ENCODE measurements at places on chromosomes 1 and 21.

DNA sequence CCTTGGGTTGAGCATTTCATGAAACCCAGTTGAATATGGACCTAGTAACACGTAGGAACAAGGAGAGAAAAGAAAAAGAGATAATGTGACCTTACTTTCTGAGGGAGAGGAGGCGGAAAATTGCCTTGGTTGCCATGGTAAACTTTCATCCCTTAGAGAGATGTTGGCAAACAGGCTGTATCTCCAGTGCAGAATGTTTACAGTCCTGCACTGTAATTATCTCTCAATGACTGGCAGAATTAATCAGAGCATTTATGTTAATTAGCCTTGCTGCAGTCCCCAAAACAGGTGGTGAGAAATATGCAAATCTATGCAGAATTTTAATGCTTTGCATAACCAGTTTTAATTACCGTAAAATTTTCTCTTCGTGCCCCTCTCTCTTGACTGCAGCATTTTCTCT, 147.3 kb downstream of the CD247 start:
- no peak for DNase-seq

DNA sequence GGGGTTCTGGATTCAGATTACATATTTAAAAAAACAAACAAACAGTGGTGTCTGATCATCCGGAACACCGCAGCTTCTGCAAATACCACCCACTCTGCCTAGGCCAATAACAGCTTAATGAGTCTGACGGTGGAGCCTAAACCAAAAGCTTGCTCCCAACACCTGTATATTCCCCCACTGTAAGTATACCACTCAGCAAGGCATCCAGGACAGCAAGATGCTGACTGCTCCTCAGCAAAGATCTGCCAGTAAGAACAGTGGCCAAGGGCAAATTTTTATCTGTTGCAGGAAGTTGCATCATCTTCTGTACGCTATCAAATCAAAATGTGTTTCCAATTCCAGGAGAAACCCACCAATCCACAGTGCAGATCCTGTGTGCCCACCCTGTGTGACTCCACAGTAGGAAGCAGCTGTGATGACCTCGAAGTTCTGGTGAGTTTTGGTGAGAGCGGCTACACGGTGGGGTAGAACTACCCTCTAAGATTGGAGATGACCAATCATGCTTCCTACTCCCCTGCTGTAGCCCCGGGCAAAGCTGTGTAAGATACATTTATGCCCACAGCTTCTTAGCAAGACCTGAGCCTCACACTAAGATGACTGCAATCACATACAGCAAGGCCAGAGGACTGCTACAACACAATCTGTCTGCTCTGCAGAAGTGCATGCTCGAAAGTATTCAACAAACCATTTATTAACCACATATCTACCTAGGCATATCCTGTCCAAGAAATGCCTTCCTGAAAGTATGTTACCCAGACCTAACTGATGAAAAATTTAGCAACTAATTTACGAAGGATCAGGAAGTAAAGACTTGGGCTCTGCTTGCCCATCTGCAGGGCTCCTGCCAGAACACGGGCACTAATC, 30.5 kb downstream of the SIPA1L2 start:
- peak; percentile 6 for DNase-seq

GRCh38 chr1:25128121-25128621, 104.1 kb downstream of the SYF2 start:
- DNase-seq, result no peak

- no peak for DNase-seq
Observed at GRCh38 chr1:205580140-205580922, 51.5 kb downstream of the ELK4 start.

GRCh38 chr1:109472779-109473178, 6.4 kb downstream of the SYPL2 start:
- no peak for DNase-seq

DNA sequence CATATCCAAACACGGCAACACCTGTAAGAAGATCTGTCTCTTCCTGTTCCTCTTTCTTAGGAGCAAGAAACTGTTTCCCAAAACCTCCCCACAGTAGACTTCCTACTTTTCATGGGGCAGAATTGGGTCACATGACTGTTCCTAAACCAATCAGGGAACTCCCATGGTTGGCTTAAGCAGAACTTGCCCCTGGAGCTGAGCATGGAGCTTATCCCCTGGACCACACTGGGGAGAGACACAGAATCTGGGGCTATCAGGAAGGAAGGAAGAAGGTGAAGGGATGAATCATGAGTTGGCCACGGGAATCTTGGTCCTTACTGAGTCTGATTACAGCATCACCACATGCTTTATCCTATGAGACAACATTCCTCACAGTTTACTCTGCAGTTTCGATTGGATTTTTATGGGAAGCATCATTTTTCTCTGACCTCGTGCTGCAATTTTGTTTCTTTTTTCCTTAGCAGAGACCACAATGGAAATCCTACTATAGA, 81.8 kb downstream of the CDC7 start:
- no peak for DNase-seq

GRCh38 chr1:195394567-195394966, 1213.7 kb downstream of the KCNT2 start:
- DNase-seq, result no peak

- no peak for DNase-seq
Observed at GRCh38 chr1:81929106-81929505, 128.4 kb downstream of the ADGRL2 start.

DNA sequence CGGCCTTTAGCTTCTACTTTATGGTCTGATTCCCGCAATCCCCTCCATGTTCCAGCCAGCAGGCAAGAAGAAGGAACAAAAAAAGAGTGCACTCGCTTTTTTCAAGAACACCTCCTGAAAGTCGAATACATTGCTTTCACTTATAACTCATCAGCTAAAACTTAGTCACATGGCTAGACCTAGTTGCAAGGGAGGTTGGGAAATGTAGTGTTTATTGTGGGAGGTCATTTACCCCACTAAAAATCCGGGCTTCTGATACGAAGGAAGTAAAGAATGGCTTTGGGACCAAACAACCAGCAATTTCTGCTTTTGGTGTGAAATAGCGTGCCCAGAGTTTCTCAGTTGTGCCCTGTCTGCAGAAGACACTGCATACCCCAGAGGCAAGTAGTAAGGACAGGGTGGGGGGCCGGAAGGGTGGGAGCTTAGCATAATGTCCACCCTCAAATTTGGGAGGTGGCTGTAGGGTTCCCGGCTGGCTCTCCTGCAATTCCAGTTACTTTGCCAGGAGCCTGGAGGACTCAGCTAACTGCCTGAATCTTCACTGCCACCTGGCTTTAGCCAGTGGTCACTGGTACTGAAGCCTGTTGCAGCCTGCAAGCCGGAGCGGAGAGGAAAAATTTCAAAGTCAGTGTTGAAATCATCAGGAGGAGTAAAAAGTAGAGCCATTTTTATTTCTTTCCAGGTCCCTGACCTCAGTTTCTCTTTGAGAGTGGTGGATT, 57.7 kb upstream of the F3 start:
- no peak for DNase-seq

DNA sequence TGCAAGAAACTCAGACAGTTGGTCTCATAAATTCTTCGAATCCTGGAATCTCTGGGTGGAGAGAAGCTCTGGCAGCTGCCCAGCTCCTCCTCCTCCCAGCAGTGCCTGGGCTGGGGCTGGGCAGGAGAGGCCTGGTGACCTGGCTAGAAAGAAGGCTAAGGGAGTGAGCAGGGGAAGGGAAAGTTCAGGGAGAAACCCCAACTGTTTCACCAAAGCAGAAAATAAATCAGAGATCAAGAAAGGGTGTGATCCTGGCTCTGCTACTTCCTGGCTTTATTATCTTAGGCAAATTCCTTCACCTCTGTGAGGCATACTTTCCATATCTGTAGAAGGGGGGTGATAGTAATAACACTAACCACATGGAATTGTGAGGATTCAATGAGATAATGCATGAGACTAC, 8.8 kb upstream of the COL16A1 start:
- no peak for DNase-seq

GRCh38 chr1:25009671-25010262, 79.7 kb upstream of the RUNX3 start:
- DNase-seq, result peak; percentile 19

DNA sequence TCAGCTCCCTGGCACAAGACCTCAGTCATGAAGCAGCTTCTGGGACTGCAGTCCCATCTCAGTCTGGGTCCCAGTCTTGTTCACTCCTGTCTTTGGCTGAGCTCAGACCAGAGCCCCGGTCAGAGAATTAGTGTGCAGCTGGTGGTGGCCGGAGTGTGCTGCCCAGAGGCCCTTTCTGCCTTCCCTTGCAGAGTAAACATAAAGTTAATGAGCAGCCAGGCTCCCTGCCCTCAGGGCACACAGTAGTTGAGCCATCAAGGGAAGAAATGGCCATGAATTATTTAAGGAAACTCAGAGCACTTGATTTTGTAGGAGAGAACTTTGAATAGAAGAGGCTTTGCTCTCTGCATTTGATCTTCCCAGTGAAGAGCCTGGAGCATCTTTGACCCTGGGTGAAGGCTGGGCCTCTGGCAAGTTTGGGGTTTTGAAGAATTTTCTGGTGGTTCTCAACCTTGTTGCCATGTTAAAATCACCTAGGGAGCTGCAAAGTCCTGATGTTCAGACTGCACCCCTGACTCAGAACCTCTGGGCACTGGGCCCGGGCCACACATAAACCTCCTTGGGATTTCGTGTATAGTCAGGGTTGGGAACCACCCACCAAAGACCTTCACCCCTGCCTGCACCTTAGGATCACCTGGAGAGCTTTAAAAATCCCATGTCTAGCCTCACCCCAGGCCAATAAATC, 26.4 kb upstream of the SELENON start:
- DNase-seq, result no peak

DNA sequence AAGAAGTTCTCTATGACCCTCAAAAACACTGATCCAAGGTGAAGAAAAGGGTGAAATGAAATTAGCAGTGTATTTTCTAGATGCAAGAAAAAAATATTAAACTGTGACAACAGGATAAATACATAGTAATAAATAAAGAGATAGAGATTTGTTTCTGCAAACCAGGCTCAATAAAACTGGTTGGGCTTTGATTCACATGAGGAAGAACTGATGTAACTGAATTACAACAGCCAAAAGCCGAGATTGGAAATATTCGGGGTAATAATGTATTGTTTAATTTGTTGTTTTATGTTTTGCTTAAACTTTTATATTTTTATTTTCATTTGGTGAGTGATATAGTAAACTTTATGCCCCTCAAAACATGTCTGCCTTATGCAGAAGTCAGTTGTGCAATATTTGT, 285.0 kb downstream of the BRINP3 start:
- DNase-seq, result no peak

Measured in hematopoietic multipotent progenitor cell treated with erythropoietin and hydrocortisone succinate and interleukin-3 and kit ligand, for 8 days (in vitro differentiated cells).